Putamen (tissue), 1 donor: ENCODE measurements at places on chromosomes 1 and 21.

- DNase-seq = no peak
Measured at GRCh38 chr1:110750562-110750961, 75.8 kb upstream of the KCNA3 start.

DNA sequence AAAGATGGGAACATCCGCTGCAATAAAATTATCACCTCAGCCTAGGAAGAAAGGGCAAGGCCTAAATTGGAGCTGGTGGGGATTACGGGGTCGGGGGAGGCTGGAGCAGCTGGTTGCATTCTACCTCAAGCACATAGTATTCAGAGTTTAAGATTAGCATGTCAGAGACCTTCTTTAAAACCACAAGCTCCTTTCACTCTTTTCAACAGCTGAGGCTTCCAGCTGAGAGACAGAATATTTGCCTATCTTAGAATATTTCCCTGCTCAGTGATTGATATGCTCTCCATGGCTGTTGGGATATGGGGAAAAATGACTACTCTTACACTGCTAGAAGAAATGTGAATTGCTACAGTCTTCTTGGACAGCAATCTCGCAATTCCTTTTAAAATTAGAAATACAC is 248.6 kb downstream of the TBX15 start:
- DNase-seq = no peak

DNA sequence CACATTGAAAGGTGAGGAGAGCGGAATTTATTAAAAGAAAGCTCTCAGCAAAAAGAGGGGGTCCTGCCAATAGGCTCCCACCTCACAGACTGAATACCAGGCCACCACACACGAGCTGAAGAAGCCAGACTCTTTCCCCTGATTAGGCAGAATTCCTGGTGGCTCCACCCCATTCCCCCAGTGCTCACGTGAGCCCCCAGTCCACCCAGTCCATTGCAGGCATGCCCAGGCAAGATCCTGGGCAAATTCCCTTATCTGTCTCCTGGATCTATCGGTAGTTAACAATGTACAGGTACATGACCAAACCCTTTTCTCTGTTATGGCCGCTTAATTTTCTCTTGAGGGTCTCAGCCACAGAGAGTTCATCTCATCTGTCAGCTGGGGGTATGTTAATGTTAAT is 54.6 kb upstream of the BTG3 start:
- no peak for DNase-seq

GRCh38 chr1:15304708-15305467 is 57.9 kb downstream of the FHAD1 start:
- DNase-seq = peak; percentile 27
